ENCODE measurements at places on chromosomes 11 and 22. TPM values are rescaled to one million over a fixed set of nuclear protein-coding genes. Genes with fewer than 3 reads are reported as not detected.

- H3K4me1 ChIP-seq = peaks cover 6% of the 10 kb centered on the region
- no peak overlapping the region for H3K4me3 ChIP-seq
- H3K27ac ChIP-seq = no peak overlapping the region
Observed at GRCh38 chr11:75642402-75643113, 26.3 kb downstream of the MAP6 start.

- no peak overlapping the region for H3K27ac ChIP-seq
- DNase-seq = no peak
- no peak overlapping the region for H3K4me3 ChIP-seq
- H3K27me3 ChIP-seq = no peaks in the 10 kb centered on the region
- no peaks in the 10 kb centered on the region for H3K36me3 ChIP-seq
- H3K4me1 ChIP-seq = peaks cover 13% of the 10 kb centered on the region
Observed at GRCh38 chr11:86174101-86175046, 70.2 kb upstream of the EED start.

GRCh38 chr11:44333271-44334218 lies 23.6 kb upstream of the ALX4 start:
- no peak for DNase-seq
- no peak overlapping the region for H3K4me3 ChIP-seq
- no peaks in the 10 kb centered on the region for H3K27me3 ChIP-seq
- no peak overlapping the region for H3K27ac ChIP-seq
- no peaks in the 10 kb centered on the region for H3K36me3 ChIP-seq

- no peak overlapping the region for H3K4me3 ChIP-seq
- no peaks in the 10 kb centered on the region for H3K27me3 ChIP-seq
- H3K27ac ChIP-seq = no peak overlapping the region
- H3K4me1 ChIP-seq = peaks cover 41% of the 10 kb centered on the region
Observed at GRCh38 chr11:34243600-34244464, 114.0 kb downstream of the ABTB2 start.

SLC17A6 gene
- total RNA-seq = not detected

ARHGAP32 gene
- total RNA-seq = 9.3 TPM
